ENCODE measurements at places on chromosomes 1 and 21.

- no peak for DNase-seq
Observed at GRCh38 chr1:20472121-20472520, 13.9 kb downstream of the CAMK2N1 start.

DNA sequence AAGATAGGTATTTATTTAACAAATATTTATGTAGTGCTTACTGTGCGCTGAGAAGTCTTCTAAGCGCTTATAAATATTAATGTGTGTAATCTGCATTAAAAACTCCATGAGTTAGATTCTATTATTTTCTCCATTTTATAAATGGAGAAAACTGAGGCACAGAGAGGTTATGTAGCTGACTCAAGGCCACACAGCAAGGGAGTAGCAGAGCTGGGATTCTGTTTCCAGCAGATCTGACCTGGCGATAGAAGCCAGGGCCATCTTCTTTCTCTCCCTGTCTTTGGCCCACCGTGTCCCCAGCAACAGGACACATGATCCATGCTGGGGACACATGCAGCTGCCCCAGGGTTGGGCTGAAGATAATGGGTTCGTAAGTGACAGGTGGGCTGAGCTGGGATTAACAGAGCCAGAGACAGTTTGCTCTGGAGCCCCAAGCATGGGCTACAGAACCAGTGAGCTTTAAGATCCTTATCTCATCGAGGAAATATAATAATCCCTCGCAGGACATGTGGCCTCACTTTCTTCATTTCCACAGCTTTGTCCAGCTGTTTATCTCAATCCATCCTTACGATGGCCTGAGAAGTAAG, 30.3 kb downstream of the IGSF21 start:
- no peak for DNase-seq

GRCh38 chr1:230948301-230948700, 30.4 kb downstream of the TTC13 start:
- DNase-seq, result no peak

DNA sequence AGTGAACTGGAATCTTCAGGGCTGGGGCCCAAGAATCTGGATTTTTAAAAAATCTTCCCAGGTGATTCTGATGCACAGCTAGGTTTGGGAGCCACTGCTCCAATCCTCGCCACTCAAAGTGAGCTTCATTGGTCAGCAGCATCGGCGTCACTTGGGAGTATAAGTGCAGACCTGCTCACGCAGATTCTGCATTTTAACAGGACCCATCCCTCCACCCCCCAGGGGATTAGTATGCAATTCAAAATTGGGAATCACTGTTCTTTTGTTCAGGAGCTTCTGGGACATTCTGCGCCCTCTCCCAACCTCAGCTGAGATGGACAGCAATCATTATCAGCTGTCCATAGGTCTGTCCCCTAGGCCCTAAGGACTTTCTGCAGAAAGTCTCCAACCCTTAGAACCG, 53.5 kb downstream of the LGR6 start:
- DNase-seq, result no peak

DNA sequence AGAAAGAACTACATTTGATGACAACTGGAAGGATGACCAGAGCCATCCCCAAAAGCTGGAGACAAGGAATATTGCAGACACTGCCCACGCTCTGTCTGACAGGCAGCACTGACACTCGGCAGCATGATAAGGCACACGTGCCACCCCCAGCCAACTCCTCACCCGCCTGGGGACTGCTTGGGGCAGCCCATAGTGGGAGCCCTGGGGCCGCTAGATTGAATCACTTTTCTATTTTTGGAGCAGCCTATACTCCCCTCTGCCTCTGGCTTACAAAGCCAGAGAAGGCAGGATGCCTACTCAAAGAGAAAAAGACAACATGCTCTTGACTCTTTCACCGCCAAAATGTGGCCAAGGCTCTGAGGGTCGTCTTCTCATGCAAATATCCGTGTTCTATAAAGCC, 1.3 kb downstream of the SMG5 start:
- peak; percentile 58 for DNase-seq

DNA sequence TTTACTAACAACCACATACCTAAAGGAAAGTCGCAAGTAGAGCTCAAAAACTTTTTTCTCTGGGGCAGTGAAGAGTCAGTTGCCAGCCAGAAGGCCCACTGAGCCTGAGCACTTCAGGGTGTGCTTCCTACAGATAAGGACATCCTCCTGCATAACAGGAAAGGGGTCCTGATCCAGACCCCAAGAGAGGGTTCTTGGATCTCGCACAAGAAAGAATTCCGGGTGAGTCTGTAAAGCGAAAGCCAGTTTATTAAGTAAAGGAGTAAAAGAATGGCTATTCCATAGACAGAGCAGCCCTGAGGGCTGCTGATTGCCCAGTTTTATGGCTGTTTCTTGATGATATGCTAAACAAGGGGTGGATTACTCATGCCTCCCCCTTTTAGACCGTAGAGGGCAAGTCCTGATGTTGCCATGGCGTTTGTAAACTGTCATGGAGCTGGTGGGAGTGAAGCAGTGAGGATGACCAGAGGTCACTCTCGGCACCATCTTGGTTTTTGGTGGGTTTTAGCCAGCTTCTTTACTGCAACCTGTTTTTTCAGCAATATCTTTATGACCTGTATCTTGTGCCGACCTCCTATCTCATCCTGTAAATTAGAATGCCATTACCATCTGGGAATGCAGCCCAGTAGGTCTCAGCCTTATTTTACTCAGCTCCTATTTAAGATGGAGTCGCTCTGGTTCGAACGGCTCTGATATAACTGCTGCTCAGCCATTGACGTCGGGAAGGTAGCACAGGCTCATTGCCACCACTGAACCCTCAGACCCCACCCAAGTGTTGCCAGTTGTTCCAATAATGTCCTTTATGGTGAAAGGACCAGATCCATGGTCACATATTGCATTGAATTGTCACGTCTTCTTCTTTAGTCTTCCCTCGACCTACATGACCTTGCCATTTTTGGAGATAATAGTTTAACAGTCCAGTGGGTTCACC, 96.6 kb upstream of the ERRFI1 start:
- DNase-seq, result no peak

- no peak for DNase-seq
Observed at GRCh38 chr1:42417166-42417565, 36.6 kb downstream of the RIMKLA start.

DNA sequence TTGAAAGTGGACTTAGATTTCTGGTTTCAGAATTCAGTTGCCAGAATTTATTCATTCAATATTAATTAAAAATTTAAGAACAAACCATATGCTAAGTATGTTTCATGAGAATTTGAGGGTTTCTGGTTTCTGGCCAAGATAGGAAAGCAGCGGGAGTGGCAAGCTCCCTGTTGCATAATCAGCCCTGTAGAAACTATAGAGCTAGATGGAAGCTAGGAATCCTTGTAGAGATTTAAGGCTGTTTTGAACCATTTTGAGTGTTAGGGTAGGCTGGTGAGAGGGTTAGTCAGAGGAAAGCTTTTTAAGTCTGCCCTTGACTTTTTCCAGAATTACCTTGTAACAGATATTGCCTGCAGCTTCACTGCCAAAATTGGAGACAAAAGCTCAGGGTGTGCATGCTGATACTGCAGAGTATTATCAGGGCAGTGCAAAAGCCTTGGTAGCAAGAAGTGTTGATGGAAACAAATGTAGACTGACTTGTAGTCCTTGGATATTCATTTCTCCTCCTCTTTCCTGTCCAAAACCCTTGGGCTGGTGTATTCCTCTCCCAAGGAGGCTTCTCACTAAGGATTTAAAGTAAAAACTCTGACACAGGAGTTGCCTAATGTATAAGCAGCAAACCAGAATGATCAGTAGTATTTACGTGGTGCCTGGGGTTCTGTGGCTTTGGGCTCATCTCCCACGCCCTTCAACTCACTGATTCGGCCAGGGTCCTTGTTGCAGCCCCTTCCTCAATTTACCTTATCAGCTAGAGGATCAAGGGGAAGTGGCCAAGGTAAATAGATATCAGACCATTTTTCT, 12.6 kb upstream of the GIPC2 start:
- no peak for DNase-seq

GRCh38 chr1:984476-984814, 2.6 kb upstream of the PERM1 start:
- no peak for DNase-seq

Data from activated CD4-positive, alpha-beta T cell treated with anti-CD3 and anti-CD28 coated beads, Interleukin-2, amount 50 U/mL, for 48 hours (primary cell).